Aorta (tissue), 5 donors: ENCODE measurements at places on chromosomes 6 and 20. TPM values are rescaled to one million over a fixed set of nuclear protein-coding genes. Genes with fewer than 3 reads are reported as not detected.

DNA sequence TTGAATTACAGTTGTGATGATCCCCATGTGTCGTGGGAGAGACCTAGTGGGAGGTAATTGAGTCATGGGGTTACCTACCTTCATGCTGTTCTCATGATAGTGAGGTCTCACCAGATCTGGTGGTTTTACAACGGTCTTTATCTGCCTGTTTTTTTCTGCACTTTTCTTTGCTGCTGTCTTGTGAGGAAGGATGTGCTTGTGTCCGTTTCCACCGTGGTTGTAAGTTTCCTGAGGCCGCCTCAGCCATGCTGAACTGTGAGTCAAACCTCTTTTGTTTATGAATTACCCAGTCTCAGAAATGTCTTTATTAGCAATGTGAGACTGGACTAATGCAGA is 6.5 kb upstream of the RANBP9 start:
- H3K27ac ChIP-seq: no peak overlapping the region
- no peak for DNase-seq
- H3K4me3 ChIP-seq: no peak overlapping the region
- H3K36me3 ChIP-seq: no peaks in the 10 kb centered on the region

DNA sequence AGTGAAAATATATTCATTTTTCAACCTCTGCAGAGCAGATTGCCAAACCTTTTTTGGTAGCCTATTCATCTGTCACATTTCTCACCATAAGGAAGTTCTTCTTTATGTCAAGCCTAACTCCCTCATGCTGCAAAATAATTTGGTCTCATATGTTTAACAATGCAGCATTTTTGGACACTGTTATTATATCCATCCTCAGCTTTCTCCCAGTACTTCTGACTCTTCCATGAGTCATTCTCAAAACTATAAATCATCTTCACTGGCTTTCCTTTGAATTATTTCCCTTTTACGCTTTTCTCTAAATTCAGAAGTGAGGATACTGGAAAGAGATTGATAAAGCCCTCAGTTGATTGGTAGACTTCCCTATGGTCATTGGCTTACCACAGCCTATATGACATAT is 192.2 kb downstream of the TPBG start:
- H3K27ac ChIP-seq: no peak overlapping the region
- no peaks in the 10 kb centered on the region for H3K27me3 ChIP-seq
- no peaks in the 10 kb centered on the region for H3K4me1 ChIP-seq
- no peaks in the 10 kb centered on the region for H3K36me3 ChIP-seq

The BPIFA1 gene
- not detected for total RNA-seq

DNA sequence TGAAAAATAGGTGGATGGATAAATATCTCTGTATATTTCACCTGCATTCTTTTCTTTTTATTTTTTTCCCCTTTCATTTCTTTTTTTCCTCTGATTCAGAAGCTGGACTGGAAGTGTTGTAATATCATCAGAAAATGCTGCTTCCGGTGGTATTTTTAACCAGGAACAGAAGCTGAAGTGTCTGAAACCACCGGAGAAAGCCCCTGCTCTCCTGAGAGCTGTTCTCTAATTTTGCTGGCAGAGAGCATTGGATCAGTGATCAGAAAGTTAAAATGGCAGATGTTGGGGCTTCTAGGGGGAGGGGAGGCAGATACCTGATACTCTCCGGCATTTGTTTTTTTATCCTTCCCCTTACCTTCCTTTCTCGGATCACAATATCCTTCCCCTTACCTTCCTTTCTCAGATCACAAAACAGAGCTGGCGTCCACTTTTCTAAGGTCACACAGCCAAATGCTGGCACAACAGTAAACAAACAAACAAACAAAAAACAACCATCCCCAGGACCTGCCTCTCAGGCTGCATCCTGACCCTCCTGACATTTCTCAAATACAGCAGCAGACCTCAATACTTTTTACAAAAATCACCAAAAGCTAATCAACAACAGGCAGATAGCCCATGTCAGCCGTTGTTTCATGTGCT is 143.2 kb upstream of the ZNF217 start:
- no peaks in the 10 kb centered on the region for H3K27me3 ChIP-seq
- no peaks in the 10 kb centered on the region for H3K36me3 ChIP-seq
- no peak for DNase-seq
- H3K4me1 ChIP-seq: no peaks in the 10 kb centered on the region
- H3K4me3 ChIP-seq: no peak overlapping the region
- no peak overlapping the region for H3K27ac ChIP-seq
